ENCODE measurements at places on chromosomes 4 and X. TPM values are rescaled to one million over a fixed set of nuclear protein-coding genes. Genes with fewer than 3 reads are reported as not detected.

The PTCHD1 gene
- not detected for total RNA-seq

The BTK gene
- 0.10 TPM for total RNA-seq

The MUC7 gene
- not detected for total RNA-seq

The ARMCX4 gene
- total RNA-seq: 2.8 TPM

The ASB9 gene
- 1.1 TPM for total RNA-seq

The SRPK3 gene
- total RNA-seq: not detected

The SLC2A9 gene
- total RNA-seq: 0.83 TPM

The ART3 gene
- 0.30 TPM for total RNA-seq

The MAGIX gene
- total RNA-seq: 1.6 TPM

The PPBP gene
- not detected for total RNA-seq

The LEF1 gene
- 67.4 TPM for total RNA-seq

GRCh38 chr4:82744284-82744968 is 54.2 kb downstream of the SCD5 start:
- DNase-seq: no peak

DNA sequence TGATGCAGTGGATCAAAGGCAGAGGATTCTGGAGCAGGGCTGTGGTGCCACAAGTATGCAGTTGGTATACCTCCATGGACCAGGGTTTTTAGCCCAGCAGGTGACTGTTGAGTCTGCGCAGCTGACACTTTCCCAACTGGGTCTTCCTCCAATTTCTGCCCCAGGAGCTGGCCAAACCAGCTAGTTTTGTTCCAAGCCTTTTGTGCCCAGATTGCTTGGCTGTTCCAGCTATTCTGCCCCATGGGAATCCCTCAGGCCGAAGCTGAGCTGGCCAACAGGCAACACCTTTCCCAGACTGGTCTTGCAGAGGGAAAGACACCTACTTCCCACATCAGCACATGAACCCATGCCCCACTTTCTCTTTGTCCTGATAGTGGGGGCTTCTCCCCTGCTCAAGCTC is 22.8 kb upstream of the ANKRD17 start:
- DNase-seq: no peak

DNA sequence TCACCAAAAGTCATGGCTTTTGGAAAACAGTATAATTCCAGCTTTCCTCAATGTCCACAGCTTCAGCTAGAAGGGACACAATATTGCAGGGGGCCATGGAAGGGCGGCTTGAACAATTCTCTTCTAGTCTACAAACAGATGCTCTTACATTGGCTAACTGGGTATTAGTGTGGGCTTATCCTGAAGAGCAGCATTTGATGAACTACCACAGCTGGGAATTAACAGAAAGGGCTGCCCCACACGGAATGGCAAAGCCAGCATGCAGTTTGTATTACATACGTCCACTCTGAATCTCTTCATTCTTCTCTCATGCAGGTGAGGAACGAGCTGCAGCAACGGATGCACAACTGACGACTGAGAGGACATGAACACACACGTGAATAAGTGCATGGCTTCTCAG is 13.0 kb upstream of the PDCL2 start:
- no peak for DNase-seq

- no peak for DNase-seq
Observed at GRCh38 chrX:68345025-68345424, 88.3 kb downstream of the OPHN1 start.

- DNase-seq: no peak
Observed at GRCh38 chr4:86556791-86557415, 37.2 kb upstream of the PTPN13 start.

- no peak for DNase-seq
Observed at GRCh38 chrX:123830309-123830708, 29.5 kb upstream of the XIAP start.

GRCh38 chr4:151652841-151653547 is 107.8 kb downstream of the GATB start:
- DNase-seq: no peak

GRCh38 chr4:152382057-152382785 is 153.7 kb downstream of the FBXW7 start:
- DNase-seq: no peak

GRCh38 chr4:25795566-25796454 is 67.0 kb downstream of the SEL1L3 start:
- no peak for DNase-seq

- no peak for DNase-seq
Observed at GRCh38 chr4:71540749-71541269, 202.0 kb downstream of the SLC4A4 start.

- no peak for DNase-seq
Observed at GRCh38 chr4:15368856-15369255, 59.0 kb upstream of the C1QTNF7 start.

DNA sequence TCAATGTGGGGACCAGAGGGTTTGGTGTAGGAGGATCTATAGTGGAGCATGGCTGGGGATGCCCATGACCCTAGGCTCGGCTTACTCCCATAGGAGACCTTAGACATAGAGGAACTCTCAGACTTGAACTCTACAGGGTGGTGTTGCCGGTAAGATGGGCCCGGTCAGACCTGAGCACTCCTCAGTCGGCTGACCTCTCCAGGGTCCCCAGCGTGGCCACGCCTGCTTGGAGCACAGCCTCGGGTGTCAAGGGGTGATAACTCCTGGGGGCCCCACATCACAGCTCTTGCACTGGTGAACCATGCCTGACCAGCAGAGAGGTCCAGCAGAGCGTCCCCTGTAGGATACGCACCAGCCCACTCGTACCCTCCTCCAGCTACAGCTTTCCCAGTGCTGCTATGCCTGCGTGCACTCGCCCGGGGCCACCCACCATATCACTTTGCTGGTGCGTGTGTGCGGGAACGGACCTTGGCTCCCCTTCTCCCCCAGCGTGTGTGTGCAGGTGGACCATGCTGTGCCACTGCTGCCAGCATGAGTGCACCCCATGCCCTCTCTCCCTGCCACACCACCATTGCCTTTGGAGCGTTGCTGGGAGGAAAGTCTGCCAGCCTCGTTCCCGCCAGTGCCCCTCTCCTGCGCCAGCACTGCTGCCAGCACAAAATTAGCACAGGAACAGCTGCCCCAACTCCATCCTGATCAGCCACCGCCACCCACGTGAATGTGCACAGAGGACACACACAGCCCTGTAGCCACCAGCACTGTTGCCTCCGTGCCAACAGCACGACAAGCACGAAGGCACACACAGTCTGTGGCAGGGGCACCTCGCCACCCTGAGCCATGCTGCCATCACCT is 806.6 kb downstream of the GLUD2 start:
- no peak for DNase-seq

DNA sequence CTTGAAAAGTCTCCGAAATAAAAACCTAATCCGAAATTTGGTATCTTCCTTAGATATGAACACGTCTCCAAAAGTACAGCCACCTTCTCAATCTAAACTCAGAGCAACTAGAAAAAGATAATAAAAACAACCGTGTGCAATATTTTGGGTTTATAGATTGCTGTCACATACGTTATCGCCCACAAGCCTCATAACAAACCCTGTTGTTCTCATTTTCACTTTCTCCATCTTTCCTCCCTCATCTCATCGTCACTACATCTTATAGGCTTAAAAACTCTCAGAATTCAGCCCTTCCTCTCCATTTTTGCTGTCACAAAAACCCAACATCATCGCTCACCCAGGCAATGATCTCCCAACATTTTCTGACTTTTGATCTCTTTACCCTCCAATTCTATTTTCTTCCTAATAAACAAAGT is 448 bp upstream of the SCFD2 start:
- DNase-seq: no peak

DNA sequence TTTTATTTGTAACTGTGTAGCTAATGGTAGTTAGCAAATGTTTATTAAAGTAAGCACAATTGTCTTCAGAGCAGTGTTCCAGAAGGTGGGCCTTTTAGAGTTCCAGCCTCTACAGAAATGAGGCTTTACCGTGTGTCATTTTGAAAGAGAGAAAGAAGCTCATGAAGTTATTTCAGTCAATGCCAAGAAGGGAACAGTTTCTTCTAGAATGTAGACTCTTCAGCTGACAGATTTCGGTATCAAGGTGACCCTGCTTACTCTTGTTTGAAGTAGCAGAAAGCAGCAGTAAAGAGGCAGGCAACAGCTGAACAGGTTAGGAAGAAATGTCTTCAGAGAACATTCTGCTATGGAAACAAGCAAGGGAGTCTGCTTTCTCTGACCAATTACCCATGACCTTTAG is 93.6 kb downstream of the TASL start:
- no peak for DNase-seq

GRCh38 chrX:66638591-66639500 is at the start of gene EDA2R:
Gene EDA2R (minus strand): TSS chrX:66639078. CDS start chrX:66616020, 23,058 bp downstream.
- peak; percentile 45 for DNase-seq

DNA sequence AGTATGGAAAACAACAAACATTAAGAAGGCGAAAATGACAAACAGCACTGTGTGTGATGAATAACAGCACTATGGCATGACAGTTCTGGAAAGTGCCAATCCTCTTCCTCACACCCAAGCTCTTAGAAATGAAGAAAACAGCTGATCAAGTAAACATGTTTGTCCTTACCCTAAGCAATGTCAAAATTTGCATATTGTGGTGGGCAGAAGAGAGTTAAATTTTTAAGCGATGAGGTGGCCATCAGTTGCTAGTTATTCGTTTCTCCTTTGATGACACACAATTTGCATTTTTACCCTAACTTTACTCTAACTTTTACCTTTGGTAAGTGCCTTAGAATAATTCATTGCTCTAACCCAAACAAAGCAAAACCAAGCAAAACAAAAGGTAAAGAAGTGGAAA is 8.8 kb downstream of the PROM1 start:
- no peak for DNase-seq

GRCh38 chr4:154928640-154929257 is 147.7 kb downstream of the RBM46 start:
- no peak for DNase-seq

DNA sequence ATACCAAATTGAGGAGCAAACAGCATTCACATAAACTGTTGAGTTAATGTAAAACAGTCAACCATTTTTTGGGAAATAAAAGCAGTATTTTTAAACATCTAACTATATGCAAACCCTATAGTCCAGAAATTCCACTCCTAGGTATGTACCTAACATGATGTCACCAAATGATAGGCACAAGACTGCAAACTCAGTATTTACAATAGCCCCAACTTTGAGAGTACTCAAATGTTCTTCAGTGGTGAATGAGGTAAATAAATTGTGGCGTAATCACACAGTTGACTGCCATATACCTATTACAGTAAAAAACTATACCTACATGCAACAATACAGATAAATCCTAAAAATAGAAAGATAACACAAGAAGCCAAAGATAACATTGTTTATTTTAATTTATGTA is 1243.8 kb upstream of the ADGRL3 start:
- no peak for DNase-seq

GRCh38 chrX:68443155-68443868 is 10.0 kb upstream of the OPHN1 start:
- peak; percentile 33 for DNase-seq

DNA sequence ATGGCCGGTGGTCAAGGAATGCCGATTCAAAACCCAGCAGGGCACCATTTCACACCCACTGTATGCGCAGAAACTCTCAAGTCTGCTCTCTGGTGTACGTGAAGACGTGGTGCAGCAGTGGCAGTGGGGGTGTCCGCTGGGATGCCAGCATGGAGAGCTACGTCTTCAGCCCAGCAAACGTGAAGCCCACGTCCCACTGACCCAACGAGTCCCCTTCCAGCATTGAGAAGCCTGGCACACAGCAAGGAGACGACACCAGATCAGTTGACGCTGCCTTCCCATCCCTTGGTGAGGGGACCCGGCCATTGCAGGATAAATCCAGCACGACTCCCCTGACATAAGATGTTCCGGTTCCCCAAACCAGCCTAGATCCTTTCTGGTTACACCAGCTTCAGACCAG is 2.2 kb upstream of the PLXNB3 start:
- DNase-seq: no peak

DNA sequence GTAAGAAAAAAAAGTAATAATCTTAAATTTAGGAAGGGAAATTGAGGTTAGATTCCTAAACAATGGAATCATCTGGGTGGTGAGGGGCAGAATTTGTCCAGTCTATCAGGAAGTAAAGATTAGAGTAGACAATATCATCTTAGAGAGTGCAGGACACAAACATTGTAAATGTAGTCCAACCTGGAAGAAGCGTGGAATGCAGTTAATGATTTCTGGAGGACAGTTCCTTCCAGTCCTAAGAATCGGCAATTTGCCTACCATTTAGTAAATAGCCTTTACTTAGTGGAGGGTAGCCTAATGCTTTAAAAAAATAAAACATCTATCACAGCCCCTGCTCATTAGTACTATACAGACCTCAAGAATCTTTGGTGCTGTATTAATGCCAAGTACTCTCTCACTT is 147.5 kb upstream of the TTC29 start:
- DNase-seq: no peak

- peak; percentile 31 for DNase-seq
Observed at GRCh38 chr4:182916483-182917181, 554 bp downstream of the DCTD start.

- DNase-seq: no peak
Observed at GRCh38 chrX:135194684-135195083, 23.5 kb upstream of the CT55 start.

DNA sequence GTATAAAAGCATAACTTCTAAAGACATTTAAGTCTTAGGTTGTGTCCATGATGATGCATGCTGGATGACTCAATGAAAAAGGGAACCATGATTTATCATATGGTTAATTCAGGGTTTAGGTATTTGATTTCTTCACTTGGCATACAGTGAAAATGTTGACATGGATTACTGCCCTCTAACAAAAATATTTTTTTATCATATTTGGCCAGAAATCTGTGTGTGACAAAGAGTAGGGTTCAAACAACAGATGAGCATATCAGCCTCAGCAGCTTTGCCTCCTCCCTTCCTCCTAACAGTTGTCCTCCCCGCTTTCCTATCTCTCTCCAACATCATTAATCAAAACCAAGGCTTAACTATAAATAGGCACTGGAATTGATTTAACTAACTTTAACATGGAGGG is 46.3 kb downstream of the ARHGAP6 start:
- DNase-seq: no peak

DNA sequence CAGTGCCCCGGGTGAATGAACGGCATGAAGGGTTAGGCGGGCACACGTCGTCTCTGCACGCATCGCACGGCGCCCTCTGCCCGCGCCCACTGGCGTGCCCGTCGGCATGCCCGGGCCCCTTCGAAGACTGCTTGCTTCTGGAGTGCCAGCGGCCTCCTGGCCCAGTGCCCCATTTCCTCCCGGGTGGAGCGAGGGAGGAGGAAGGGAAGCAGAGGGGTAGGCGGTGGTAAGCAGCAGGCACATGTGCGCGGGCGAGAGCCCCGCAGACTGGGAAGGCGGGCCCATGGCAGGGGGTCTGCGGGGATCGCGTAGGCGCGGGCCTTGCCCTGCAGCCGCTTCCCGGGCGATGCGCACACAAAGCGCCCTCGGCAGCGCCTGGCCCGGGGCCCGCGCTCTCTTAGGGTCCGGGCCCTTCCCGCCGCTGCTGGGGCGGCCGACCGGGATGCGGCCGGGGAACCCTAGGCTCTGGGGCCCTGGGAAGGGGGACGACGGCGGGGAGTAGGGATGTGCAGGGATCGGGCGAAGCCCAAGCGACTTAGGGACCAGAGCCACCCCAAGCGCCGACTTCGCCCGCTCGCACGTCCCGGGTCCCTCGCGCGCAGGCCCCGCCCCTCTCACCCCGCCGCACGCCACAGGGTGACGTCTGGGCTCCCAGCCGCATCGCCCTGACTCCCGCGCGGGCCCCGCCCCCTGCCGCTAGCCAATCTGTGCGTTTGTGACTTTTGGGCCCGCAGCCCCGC is 866 bp upstream of the EMD start:
- peak; percentile 39 for DNase-seq

Measured in activated CD4-positive, alpha-beta memory T cell treated with anti-CD3 and anti-CD28 coated beads, Interleukin-2, amount 10 ng/mL, durations not matched to agents 7 days and 5 days (primary cell).